ENCODE measurements at places on chromosomes 12 and 14. TPM values are rescaled to one million over a fixed set of nuclear protein-coding genes. Genes with fewer than 3 reads are reported as not detected.

Gene RDH16
- 1.5 TPM for total RNA-seq

Gene PTPN6
- 11.0 TPM for total RNA-seq

- H3K27me3 ChIP-seq: no peaks in the 10 kb centered on the region
- H3K27ac ChIP-seq: no peak overlapping the region
Measured at GRCh38 chr14:60266021-60266937, 17.3 kb downstream of the PPM1A start.

GRCh38 chr12:78167510-78167909 lies 336.8 kb downstream of the NAV3 start:
- no peaks in the 10 kb centered on the region for H3K36me3 ChIP-seq
- H3K27ac ChIP-seq: no peak overlapping the region
- H3K27me3 ChIP-seq: no peaks in the 10 kb centered on the region

- DNase-seq: no peak
- no peaks in the 10 kb centered on the region for H3K27me3 ChIP-seq
- H3K4me1 ChIP-seq: peaks cover 1% of the 10 kb centered on the region
- H3K27ac ChIP-seq: no peak overlapping the region
- H3K4me3 ChIP-seq: no peak overlapping the region
Measured at GRCh38 chr12:108570743-108571608, 8.6 kb downstream of the ISCU start.
